ENCODE measurements at places on chromosomes 16 and 17.

DNA sequence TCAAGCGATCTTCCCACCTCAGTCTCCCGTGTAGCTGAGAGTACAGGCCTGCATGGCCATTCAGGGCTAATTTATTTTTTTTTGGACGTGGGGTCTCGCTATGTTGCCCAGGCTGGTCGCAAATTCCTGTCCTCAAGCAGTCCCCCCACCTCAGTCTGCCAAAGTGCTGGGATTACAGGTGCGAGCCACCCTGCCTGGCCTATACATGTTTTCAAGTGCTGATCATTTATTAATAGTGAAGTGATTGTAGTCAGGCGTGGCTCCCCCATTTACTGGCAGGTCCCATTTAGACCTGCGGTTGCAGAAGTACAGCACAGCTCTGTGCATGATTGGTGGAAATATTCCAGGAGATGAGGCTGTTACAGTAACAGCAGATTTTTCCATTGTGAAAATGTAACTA, 8.4 kb downstream of the FOXK2 start:
- DNase-seq = no peak

DNA sequence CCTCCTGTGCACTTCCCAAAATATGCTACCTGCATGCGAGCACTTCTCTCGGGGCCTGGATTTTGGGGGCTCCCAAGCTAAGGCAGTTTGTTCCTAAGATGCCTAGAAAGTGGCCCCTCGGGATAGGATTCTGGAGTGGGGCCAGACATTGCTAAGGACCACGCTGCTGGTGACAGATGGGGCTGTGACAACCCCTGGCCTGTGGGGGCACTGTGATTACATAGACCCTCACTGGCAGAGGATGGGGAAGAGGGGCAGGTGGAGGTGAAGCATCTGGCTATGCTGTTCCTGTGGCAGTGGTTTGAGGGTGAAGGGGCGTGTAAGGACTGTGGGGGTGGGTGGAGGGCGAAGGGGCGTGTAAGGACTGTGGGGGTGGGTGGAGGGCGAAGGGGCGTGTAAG, 128.4 kb downstream of the ENGASE start:
- no peak for DNase-seq

DNA sequence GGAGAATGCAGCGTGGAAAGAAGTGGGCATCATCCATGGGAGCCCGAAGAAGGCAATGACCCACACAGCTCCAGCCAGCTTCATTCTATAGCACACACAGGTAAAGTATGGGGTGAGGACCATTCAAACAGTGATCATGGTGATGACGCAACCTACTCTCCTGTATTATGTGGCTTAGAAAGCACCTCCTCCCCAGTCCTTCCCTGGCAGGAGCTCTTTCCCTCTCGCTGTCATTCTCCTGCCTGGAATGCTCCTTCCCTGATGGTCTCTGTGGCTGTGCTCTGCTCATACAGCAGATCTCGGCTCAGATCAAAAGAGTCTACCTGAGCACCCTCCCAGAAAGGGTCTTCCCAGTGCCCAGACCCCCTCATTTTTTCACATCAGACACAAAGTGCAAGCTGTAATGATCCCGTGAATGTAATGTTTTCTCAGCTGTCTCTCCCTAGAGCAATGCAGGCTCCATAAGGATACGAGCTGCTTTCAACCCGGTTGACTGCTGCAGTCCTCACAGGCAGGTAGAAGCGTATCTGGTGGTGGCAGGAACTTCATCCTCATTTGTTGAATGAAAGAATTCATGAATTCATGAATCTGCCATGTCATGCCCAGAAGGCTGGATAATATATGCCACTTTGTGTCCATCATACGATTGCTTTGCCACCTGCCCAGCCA, 248.8 kb downstream of the HS3ST3A1 start:
- no peak for DNase-seq

- DNase-seq = no peak
Measured at GRCh38 chr17:16495561-16495960, 3.6 kb upstream of the LRRC75A start.

All from stimulated activated CD4-positive, alpha-beta T cell treated with anti-CD3 and anti-CD28 coated beads, Interleukin-4, amount 100 ng/mL, for 48 hours (primary cell).